Activated CD4-positive, alpha-beta T cell treated with anti-CD3 and anti-CD28 coated beads for 4 hours (primary cell): ENCODE measurements at places on chromosomes 6 and 20.

GRCh38 chr6:11685481-11686093 lies 93.0 kb downstream of the ADTRP start:
- DNase-seq: no peak

- no peak for DNase-seq
Observed at GRCh38 chr20:22905658-22906057, 129.5 kb upstream of the SSTR4 start.

GRCh38 chr6:106185615-106186014 lies 99.5 kb downstream of the PRDM1 start:
- DNase-seq: no peak

DNA sequence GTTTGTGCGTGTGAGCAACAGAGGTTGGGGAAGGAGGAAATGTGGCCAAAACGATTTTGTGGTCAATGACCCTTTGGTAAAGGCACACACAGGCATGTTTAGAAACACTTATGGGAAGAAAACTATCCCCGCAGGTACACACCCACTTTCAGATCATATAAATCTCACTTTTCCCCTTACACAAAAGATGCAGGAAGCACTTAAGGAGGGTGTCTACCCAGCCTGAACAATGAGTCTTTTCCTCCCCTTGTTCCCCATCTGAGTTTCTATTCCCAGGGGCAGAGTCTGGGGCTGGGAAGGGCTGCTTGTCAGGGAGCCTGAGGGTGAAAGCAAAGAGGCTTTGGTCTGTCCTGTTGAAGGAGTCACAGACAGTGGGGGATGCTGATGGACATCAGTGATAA lies 193.2 kb upstream of the SALL4 start:
- no peak for DNase-seq

- DNase-seq: no peak
Observed at GRCh38 chr6:89817481-89817880, 2.1 kb downstream of the MDN1 start.

DNA sequence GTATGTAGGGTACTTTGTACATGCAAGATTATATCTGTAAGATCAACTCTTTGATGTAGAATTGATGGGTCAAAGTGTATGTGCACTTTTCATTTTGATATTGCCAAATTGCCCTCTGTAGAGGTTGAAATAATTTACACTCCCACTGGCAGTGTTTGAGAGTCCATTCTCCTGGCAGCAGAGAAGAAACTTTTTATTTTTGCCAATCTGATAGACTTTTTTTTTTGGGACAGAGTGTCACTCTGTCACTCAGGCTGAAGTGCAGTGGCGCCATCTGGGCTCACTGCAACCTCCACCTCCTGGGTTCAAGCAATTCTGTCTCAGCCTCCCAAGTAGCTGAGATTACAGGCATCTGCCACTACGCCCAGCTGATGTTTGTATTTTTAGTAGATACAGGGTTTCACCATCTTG lies 199.2 kb downstream of the ZFAND3 start:
- DNase-seq: no peak

- no peak for DNase-seq
Observed at GRCh38 chr20:62620625-62621024, 21.7 kb upstream of the SLCO4A1 start.

- no peak for DNase-seq
Observed at GRCh38 chr20:43383026-43383795, 74.5 kb upstream of the SRSF6 start.

DNA sequence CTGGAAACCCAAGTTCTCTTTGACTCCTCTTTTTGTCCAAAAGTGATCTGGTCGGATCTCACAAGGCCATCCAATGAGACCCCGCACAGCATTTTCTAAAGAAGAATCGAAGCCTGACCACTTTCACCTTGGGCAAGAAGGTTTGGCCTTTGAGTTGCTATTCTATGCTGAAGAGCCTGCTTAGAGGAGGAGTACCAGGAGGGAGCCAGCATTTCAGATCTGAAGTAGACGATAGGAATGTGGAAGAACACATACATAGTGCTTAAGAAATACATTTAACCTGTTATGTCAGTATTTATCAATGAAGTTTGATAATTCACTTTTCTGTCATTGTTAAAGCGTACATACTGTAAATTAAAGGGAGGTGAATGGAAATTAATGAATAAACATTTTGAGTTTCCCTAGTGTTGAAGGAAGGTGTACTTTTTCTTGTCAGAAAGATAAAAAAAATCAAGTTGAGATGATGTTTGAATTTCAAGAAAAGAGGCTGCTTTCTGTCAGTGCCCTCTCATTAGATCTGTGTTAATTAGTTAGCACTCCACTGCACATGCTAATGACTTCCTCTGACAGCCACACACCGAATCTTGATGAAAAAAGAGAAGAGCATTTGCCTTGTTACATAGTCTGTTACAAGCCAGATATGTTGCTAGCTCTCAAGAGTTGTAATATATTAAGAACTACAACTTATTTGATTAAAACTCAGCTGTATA lies 10.9 kb upstream of the TDRD6 start:
- DNase-seq: no peak

DNA sequence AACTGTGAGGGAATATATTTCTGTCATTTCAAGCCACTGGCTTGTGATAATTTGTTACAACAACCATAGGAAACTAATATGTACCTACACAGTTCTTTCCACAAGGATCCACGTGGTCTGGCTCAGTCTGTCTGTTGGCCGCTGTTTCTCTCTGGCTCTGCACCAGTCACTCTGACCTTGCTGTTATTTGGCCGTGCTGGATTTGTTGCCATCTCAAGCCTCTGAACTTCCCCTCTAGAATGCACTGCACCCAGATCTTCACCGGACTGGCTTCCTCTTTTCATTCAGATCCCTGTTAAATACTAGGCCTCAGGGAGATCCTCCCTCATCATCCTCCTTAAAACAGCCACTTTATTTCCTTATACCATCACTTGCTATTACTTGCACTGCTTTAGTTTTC lies 446.8 kb downstream of the TFAP2B start:
- no peak for DNase-seq

DNA sequence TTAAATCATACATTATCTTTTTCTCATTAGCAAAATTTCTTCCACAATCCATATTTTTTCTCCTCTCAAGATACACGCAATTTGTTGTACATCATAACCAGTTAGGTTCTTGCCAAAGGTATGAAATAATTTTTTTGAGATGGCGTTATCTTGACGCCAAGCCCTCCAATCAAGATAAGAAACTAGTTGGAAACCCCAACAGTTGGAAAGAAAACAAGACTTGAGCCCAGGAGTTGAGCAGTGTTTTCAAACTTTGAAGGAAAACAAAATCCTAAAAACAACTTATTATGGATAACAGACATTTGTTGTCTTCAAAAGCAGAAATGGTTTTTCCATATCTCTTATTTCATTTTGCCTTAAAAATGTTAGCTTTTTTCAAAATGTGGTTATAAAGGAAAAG lies 184.8 kb downstream of the SLC24A3 start:
- no peak for DNase-seq

GRCh38 chr6:115770851-115771250 lies 289.8 kb downstream of the FRK start:
- DNase-seq: no peak

DNA sequence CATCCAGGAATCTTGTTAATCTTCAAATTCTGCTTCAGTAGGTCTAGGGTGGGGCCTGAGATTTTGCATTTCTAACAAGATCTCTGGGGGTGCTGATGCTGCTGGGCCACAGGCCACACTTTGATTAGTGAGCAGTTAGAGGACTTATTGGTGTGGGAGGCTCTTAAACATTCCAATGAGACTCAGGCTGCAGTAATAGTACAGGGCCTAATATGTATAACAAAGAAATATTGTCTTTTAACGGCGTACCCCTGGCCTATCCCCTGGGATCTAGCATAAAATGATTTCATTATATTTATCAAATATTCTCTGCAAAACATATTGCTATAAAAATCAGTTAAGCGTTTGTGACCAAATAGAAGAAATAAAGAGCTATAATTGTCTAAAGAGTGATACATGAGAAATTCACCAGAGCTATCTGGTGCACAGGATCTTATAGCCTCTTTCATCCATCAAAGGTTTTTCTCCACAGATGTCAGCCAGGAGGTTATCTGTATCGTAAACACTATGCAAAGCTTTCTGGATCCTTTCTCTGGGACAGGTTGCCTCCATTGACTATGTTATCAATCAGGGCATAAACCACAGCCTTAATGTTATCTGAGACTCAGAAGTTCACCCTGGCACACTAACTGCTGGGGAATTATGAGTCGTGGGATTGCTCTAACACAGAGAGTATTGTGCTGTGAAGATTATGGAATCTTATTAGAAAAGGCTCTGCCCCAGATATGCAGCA lies 488.5 kb upstream of the MAP3K7 start:
- DNase-seq: no peak

DNA sequence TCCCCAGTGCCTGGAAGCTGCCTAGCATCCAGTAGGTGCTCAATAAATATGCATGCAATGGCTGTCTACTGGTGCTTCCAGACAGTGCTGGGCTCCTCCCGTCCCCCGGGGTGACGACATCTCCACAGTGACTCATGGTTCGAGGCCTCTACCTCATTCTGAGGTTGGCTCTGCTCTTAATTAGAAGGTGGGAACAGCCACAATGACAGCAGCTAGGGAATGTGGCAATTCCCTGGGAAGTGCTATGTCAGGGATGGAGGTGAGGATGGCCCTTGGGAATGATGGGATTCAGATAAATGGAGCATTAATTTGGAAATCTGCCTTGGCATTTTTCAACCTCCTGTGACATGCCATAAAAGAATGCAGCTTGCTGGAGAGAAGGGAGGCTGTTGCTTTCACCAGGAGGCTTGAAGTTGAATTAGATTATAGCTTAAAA lies 43.5 kb upstream of the NFATC2 start:
- DNase-seq: no peak

DNA sequence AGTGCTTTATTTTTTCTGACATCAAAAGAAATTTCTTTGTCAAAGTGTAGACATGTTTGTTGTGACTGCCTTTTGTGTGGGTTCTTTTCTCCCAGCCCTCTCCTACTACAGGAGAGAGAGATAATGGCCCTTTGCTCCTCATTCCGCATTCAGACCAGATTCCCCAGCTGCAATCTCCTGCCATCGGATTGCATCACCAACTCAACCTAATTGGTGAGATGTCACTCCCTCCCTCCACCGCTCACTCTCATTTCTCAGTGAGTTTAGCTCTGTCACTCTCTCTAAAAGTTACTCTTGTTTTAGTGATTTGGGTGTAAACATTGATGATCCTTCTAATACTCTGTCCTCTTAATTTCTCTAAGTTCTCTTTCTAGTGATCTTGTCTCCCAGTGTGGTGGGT lies 22.7 kb downstream of the UTRN start:
- no peak for DNase-seq

- peak; percentile 40 for DNase-seq
Observed at GRCh38 chr20:44747166-44748004, 1.7 kb downstream of the KCNK15 start.

DNA sequence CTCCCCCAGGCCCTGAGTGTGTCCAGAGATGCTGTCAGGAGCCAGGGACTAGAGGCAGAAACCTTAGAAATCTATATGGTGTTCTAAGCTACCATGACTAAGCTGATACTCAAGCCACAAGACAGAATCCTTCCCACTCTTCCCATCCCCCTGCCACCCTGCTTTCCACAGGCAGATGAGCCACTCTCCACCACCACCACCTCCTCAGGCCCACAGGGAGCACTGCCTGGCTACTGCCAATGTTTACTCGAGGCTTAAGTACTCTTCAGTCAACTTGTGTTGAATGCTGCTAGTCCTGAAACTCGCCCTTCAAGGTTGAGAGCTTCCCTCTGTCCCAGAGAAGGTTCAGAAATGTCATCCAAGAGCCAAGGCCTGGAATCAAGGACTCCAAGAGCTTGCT lies 56.2 kb downstream of the CENPW start:
- no peak for DNase-seq

GRCh38 chr6:159117046-159117445 lies 52.2 kb upstream of the FNDC1 start:
- no peak for DNase-seq

- no peak for DNase-seq
Observed at GRCh38 chr20:48932375-48932941, 10.9 kb downstream of the ARFGEF2 start.

- no peak for DNase-seq
Observed at GRCh38 chr6:96742702-96743101, 94.6 kb downstream of the GPR63 start.

DNA sequence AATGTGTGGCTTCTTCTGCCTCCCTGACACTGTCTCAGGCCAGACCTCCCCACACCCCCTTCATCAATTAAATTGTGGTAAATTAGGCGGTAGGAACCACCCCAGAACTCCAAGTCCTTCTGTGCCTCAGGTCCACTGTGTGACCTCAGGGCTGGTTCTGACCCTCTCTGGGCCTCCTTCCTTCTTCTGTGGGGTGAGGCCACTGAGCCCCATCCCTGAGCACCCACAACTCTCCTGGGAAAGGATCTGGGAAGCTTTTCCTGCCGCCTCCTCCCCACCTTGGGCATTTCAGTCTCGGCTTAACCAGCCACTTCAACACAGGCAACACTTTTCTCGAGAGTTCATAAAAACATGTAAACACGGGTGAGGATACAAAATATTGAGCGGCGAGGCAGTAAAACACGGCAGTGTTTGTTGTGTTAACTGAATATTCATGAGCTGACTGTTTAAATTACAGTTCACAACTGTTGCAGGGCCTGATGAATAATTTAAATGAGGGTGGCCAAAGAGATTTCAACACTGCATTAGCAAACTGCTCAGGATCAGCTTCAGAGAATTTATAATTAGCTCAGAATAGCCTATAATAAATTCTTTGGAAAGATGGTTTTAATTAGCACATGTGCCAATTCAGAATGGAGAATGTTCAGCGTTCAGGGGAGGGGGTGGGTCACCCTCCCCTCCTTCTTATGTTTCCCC lies 112.1 kb downstream of the TOX2 start:
- no peak for DNase-seq

- DNase-seq: no peak
Observed at GRCh38 chr6:52579006-52579660, 2.3 kb upstream of the TRAM2 start.

- no peak for DNase-seq
Observed at GRCh38 chr20:35150846-35151579, 3.9 kb upstream of the EDEM2 start.

DNA sequence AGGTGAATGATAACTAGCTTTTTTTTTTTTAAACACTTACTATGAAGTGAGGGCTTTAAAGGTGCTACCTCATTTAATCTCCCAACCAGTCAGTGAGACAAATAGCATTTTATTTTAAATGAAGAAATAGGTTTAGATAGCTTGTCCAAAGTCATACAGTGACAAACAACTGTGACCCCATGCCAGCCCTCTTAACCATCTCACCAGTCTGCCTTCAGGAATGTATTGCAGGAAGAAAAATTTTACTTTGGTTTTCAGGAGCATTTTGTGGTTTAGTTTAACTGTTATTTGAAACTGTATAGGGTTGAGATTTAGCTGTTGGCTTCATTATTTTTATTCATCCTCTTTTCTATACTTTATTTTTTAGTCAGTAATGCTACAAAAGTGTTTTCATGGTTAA lies 18.6 kb downstream of the DSE start:
- DNase-seq: no peak

- DNase-seq: no peak
Observed at GRCh38 chr6:43492673-43493072, 15.3 kb downstream of the TJAP1 start.

- DNase-seq: no peak
Observed at GRCh38 chr6:54737247-54737646, 109.3 kb upstream of the FAM83B start.

GRCh38 chr6:129302671-129303070 lies 407.3 kb downstream of the ARHGAP18 start:
- DNase-seq: no peak

- no peak for DNase-seq
Observed at GRCh38 chr6:10511477-10511876, 9.7 kb upstream of the GCNT2 start.
